Renal cortex interstitium (tissue), 15 donors: ENCODE measurements at places on chromosomes 3 and 15. TPM values are rescaled to one million over a fixed set of nuclear protein-coding genes. Genes with fewer than 3 reads are reported as not detected.

The BNC1 gene
- 0.13 TPM for polyA plus RNA-seq

The SLC28A1 gene
- 10.3 TPM for polyA plus RNA-seq

DNA sequence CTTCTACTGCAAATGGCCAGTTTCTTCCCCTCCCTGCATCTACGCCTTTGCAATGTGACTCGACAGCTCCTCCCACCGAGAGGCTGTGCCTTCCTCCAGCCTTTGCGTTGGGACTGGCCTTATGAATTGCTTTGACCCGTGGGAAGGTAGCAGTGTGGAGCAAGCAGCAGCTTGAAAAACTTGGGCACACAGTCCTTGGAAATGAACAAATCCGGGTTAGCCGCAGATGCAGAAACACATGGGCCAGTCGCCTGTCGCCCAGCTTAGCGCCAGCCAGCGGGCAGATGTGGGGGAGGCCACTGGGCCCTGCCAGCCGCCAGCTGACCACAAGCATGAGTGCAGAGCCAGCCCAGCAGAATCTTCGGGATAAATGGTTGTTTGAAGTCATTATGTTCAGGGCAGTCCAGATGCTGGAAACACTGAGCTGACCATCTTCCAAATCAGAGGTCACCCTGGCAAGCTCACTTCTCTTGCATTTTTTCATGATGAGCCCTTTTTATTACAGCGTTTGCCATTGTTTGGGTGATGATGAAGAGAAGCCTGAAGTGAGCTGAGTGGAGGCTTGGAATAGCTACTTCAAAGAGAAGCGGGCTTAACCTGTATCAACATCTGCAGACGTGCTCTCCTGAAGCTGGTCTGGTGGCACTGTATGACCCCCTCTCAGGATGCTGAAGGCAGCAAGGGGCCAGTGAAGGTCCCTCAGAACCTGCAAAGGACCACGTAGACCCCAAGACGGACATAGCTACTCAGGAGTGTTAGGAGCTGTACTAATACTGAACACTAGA, 9.8 kb downstream of the SELENOS start:
- DNase-seq, result no peak

- no peak for DNase-seq
Measured at GRCh38 chr15:27441120-27441519, 470.1 kb downstream of the GABRG3 start.

DNA sequence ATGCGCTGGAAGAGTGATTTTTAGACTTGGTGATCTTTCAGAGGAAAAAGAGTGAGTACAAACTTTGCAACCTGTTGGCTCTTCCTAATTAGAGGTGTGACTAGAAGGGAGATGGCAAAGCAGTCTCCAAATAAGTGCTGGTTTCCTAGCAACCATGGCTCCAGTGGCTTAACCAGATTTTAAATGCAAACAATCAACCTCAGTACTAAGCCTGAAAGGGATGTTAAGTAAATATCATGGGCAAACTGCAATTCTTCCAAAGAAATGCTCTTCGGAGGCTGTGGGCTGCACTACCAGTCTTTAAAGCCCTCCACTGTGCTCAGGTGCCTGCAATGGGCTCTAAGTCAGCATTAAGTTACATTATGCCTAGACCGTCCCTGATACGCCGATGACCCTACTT, 678.1 kb upstream of the CCDC54 start:
- no peak for DNase-seq

DNA sequence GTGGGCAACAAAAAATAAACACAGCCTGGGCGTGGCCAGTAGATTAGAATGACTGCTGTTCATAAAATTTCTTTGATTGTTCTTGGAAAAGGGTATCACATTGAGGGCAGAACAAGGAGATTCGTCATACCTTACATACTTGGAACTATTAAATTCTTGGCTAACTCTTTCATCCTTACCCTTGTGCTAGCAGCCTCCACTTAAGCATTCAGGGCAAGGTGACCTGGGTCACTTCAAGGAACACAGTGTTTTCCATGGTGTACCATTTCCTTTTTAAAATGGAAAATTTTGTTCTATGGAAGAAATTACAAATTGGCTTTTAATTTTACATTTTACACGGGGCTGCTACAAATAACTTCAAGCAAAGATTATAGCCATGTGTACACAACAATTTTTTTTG, 60.8 kb downstream of the MINDY4B start:
- DNase-seq, result no peak
